ELF-1 (cell line): ENCODE measurements at places on chromosomes 4 and X.

GRCh38 chr4:139893801-139894200 lies 228.2 kb downstream of the MGST2 start:
- no peak for DNase-seq

DNA sequence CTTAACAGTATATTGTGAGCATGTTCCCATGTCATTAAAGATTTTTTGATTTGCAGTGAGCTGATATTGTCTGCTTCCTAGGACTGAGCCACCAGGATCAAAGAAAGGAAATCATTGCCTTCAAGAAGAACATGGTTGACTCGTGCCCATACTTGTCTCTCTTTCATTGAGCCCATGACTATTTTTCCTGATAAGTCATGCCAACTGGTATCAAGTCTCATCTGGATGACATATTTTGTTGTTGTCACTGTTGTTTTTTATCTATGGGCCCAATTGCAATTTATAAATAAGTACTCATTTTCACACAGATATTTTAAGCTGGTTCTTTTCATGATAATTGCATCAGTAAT lies 10.2 kb upstream of the RHOH start:
- DNase-seq = no peak

GRCh38 chr4:138269175-138269574 lies 27.0 kb upstream of the SLC7A11 start:
- DNase-seq = no peak

GRCh38 chr4:169485791-169486742 lies 126.3 kb downstream of the NEK1 start:
- DNase-seq = peak; percentile 23

DNA sequence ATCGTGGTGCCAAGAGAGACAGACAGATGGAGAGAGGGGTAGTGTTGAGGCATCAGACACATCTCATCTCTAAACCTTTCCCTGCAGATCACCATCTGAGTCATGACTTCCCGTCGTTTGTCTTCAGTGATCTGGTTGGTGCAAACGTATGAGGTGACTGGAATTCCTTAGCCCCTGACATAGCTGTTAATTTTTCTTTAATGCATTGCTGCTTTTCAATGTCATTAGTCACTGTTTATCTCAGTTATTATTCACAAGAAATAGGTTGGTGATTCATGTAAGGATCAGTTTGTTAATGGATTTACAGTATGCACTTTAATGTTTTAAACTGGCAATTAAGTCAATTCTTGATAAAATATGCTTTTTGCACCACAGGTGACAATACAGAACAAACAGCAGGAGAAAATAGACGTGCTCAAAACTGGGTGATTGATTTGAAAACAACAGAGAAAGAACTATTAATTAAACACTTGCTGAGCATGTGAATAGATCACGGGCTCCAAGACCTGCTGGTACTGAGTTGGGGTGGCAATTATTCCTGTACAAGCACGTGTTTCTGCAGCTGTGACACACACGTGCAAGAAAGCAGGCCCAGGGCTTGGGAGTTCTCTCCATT lies 1.3 kb upstream of the TMEM154 start:
- no peak for DNase-seq

- no peak for DNase-seq
Observed at GRCh38 chr4:53531585-53532224, 59.6 kb downstream of the LNX1 start.

- no peak for DNase-seq
Observed at GRCh38 chr4:150668824-150669223, 86.9 kb downstream of the MAB21L2 start.

- no peak for DNase-seq
Observed at GRCh38 chr4:95524184-95524583, 24.6 kb downstream of the UNC5C start.

GRCh38 chrX:128728943-128729342 lies 676.7 kb upstream of the ACTRT1 start:
- DNase-seq = no peak

GRCh38 chr4:156677656-156678055 lies 293.9 kb downstream of the PDGFC start:
- no peak for DNase-seq

GRCh38 chr4:150457802-150458201 lies 124.1 kb upstream of the MAB21L2 start:
- DNase-seq = no peak

DNA sequence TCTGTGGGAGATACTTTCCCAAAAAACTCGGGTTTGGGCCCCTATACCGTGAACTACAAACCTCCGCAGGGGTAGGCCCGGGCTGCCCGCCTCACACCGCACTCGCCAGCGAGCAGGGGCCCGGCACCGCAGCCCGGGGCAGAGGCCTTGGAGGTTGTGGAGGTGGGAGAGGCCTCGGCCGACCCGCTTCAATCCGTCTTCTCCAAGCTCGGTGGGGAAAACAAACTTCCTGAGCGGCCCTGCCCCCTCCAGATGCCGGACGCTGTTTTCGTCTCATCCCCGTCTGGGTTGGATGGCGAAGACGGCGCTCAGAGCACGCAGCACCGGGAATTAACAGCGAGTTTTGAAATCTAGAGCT lies 442 bp upstream of the MCUB start:
- DNase-seq = no peak

DNA sequence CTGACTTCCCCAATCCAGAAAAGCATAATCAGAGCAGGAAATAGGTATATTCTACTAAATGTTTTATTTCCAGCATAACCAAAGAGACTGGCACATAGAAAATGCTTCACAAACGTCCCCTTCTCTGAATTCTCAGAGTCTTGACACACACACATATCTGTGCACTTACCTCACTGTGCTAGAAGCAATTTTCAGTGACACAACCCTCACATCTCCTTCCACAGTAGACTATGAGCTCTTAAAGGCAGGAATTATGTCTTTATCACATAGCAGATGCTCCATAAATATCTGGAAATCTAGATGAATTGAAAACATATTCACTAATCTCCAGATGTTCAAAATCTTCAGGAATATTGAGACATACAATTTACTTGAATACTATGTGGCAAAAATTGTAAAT lies 5.9 kb downstream of the SOWAHB start:
- no peak for DNase-seq

- no peak for DNase-seq
Observed at GRCh38 chr4:129077326-129077725, 16.0 kb downstream of the SCLT1 start.

- DNase-seq = no peak
Observed at GRCh38 chr4:37429906-37430305, 185.4 kb downstream of the NWD2 start.

DNA sequence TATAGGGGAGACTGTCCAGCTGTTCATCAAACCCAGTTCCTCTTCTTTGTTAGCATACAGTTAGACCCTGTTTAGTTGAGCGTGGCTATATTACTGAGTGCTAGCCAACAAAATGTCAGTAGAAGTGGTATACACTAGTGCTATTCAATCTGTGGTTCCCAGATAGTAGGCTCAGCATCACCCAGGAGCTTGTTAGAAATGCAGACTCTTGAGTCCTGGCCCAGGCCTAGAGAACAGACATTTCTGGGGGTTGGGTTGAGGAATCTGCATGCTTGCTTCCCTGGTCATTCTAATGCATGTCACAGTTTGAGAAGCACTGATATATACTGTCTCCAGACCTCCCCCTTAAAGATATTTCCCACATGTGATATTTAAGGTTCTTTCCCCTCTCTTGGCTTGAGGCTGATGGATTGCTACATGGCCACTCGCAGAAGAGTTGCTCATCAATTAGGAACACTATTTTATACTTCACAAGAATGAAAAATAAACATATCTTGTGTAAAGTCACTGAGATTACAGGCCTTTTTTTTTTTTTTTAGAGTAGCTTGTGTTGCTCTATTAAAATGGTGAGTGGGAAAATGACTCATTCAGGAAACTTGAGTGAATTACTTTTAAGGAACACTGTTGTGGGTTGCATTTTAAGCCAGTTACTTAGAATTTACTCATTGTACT lies 289.0 kb downstream of the STIM2 start:
- no peak for DNase-seq

DNA sequence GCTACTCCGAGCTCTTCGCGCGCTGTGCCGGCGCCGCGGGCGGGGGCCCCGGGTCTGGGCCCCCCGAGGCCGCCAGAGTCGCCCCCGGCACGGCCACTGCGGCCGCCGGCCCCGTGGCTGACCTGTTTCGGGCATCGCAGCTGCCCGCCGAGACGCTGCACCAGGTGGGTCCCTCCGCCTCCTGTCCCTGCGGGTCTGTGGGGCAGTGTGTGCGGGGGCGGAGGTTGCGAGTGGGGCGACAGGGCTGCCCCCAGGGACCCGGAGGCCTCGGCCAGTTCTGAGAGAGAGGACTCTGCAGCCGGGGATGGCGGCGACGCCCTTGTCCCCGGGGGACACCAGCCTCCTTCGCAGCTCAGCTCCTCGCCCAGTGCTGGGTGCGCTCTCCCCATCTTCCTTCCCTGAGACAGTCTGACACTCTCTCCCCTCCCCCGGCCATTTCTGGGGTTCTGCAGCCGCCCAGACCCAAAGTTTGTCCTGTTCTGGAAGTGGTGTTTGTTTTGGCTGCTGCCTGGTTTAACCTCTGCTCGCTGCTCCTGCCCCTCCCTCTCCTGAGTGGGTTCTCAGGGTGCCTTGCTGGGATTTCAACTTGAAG lies 609 bp downstream of the REPS2 start:
- no peak for DNase-seq

DNA sequence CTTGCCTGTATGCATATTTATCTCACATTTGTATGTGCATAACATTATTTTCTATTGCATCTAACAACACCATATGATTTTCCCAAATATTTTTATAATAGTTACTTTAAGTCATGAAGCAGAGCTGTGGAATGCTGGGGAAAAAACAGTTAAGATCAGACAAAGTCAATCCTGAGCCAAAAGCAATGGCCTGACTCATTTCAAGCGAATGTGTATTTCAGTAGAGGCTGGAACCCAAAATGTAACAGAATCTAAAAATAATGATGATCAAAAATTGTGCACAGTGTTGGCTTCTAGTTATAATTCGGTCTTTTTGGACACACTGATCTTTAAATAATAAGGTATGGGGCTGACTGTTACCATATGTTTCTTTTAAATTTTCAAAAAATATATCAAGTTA lies 516.2 kb upstream of the ADGRL3 start:
- no peak for DNase-seq

DNA sequence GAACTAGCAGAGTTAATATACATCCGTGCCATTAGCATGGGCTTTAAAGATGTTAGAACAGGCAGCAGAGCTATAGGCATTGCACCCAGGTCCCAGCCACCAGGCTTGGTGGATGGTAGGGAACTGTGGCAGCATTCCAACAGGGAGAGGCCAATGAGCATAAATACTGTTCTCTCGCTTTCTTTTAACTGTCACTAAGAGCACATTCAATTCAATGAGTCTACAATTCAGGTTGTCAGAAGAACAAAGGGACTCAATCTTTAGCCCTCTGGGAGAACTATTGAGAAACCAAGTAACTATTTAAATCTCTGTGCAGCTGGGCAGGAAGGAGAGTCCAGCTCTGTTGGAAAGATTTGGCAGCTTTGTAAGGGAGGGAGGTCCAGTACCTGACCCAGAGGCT lies 165.6 kb downstream of the CHIC1 start:
- peak; percentile 18 for DNase-seq

DNA sequence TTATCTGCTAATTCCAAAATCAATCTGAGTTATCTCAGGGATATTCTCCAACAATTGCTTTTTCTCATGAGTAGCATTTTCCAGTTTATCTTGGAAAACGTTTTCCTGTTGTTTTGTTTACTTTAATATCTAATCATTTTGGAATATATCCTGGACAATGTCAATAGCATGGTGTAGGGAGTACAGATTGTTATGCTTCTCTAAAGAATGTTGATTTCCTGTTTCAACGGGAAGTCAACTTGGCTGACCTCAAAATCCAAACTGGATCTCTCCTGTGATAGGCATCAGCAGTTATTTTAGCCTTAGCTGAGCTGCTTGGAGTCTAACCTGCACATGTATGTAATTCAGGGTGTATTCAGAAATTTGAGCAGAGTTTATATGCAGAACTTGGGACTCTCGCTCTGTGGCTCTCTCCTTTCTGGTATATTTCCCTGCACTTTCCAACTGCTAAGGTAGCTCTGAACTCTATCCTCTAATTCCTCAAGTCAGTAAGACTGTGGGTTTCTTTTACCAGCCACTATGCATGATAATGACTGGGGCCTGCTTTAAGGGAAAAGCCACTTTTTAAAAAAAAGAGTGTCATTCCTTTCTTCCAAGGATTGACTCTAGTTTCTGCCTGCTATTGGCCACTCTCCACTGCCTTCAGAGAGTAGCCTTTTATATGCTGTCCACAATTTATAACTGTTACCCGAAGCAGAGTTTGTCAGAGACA lies 7.7 kb downstream of the PRSS48 start:
- peak; percentile 54 for DNase-seq

DNA sequence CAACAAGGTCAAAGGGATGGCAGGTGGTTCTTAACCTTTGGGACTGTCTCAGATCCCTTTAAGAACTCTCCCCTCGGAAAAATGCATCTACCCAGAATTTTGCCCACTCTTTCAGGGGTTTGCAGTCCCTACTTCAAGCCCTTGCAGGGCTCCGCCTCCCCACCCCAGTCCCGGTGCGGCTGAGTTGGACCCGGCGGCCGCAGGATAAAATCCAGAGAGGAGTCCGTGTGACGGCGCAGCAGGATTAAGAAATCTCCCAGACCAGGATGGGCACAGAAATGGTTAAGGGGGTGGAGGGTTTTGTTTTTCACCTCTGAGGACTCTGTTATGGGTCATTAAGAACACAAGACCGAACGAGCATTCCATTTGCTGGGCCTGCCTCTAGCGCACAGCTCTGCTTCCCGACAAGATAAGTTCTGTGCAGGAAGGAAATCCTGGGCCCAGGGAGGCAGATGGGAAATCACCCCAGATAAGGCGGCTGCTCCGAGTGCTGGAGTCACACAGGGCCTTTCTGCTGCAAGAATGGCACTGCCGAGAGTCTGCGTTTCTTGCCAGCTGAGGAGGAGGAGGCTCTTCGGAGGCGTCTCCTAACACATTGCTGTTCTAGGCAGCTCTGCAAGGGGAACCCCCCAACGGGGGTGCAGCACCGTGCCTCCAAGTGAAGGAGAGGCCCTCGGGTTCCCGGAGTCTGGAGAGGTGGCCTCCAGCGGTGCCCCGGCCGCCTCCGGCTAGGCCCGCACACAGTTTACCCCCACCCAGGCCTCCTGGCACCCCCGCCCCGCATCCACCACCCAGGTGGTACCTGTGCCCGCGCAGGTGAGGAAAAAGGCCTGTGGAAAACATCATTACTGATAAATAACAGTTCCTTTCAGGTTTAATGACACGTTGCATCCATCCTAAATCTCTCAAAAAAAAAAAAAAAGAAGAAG lies 277.6 kb downstream of the BCOR start:
- DNase-seq = peak; percentile 84

- no peak for DNase-seq
Observed at GRCh38 chr4:787561-787981, 38.4 kb downstream of the CPLX1 start.

GRCh38 chr4:64584981-64585557 lies 175.8 kb upstream of the TECRL start:
- no peak for DNase-seq

DNA sequence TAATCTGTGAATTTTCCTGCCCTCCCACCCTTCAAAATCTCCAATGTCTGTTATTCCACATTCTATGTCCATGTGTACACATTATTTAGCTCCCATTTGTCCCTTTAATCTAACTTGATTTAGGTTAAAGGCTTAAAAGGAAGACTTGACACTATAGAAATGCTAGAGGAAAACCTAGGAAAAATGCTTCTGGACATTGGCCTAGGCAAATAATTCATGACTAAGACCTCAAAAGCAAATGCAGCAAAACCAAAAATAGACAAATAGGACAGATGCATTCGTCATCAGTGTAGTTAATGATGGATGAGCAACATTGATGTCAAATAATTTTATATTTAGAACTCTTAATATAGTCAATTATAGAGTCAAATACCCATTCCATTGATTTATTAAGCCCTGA lies 36.9 kb downstream of the INTU start:
- DNase-seq = no peak
